ENCODE measurements at places on chromosomes 4 and X.
A peak's percentile ranks its signal among the peaks of the same experiment; 100 is the strongest.

DNA sequence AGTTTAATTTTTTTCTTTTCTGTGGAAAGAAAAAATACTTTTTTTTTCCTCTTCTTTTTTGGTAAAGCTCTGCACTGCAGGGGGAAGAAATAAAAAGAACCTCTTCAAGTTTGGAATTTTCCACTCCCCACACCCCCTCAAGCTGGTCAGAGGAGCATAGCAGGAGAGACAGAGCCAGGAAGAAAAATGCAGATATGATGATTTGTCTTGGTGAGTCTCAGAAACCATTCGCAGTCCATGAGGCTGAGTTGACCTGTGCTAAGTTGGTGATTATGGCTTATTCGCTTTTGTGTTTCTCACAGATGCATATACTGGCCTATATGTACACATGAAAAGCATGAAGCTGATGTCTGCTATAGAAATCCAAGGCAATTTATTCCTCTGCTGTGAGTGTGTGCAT, 205.9 kb downstream of the LDB2 start:
- DNase-seq = no peak

DNA sequence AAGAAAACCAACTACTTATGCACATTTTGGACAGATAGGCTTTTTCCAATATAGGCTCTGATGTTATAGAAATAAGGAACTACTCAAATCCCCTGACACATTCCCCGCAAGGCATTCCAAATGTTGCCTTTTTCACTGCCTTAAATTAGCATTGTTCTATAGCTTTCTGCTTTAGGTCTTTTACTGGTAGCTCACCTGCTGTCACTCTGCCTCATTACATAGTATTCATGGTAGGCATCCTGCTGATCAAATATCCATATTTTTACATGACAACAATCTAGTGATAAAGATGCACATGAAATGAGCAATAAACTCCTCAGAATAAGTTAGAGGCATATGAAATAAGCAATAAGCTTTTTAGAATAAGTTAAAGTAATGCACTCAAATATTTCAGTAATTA, 542.7 kb downstream of the FAM133A start:
- DNase-seq = no peak

- no peak for DNase-seq
Observed at GRCh38 chrX:8755116-8755515, 23.2 kb upstream of the ANOS1 start.

DNA sequence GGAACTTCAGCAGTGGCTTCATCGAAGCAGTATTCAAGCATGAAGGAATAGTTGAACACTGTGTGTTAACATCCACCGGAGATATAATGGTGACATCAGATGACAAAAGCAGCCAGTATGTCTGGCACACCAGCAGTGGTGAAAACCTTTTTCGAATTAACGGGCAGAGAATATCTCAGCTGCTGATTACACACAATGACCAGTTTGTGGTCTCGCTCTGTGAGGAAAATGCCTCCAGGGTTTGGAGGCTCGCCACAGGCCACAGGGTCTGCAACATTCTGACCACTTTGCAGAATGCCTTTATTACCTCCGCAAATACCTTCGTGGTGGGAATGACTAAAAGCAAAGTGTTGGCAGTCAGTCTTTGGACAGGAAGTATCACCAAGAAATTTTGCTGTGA, 201.5 kb downstream of the NWD2 start:
- DNase-seq = no peak

DNA sequence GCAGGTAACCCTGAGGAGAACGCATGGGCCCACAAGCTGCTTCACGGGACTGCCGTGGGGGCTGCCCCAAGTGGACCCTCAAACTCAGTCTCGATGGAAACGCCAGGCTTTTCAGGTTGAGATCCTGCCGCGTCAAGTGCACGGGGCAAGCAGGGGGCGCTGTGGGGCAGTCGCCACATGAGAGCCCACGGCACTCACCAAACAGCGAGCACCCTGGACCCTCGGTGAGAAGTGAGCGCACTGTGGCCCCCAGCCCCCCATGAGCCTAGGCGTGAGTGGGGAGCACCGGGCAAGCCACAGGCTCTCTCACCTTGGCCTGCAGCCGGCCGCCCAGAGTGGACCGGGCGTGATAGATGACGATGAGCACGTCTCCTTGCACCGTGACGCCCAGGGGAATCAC, 50.9 kb upstream of the CPLX1 start:
- DNase-seq = no peak

DNA sequence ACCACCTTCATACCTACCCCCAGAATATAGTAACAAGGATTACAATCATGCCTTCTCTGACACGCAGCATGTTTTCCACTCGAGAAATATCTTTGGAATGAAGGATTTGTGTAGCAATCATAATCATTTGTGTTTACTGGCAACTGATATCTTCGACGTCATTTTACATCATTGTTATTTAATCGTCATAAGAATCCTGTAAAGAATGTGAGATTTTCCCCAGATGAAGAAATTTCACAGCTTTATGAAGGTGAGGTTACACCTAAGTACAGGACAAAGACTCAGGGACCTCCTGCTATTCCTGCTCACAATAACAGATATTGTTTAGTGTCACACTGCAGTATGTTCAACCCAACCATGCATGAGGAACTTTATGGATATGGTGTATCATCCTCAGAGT, 198.2 kb upstream of the LDB2 start:
- no peak for DNase-seq

DNA sequence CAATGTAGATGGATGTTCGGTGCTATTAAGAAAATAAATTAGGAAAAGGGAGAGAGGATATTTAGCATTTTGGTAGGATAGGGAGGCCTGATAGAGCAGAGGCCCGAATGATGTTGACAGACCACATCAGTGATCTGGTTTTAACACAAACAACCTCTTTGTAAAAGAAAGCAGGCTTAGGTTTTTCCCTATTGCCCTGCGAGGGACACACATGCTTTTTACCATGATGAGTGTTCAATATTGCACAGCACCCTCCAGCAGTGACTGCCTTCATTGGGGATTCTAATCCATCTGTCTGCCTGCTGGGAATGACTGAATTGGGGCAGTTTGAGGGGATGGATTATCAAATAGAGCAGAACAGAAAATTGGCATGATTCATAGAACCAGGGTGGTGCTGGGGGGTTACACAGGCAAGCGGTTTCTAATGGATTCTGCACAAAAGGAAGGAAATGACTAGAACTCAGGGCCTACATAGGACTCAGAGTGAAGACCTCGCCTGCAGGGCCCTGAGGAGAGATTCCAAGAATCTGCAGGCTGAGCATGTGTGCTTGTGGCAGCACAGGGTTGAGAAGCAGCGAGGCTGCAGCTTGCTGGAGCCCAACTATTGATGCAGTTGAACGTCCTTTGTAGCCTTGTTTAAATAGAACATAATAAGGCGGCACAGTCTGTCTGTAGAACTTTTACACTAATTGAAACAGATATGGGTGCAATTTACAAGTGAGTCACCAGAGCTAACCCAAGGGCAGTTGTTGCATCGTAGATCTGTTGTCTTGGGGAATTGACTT, 58.0 kb downstream of the RHOH start:
- DNase-seq = no peak

DNA sequence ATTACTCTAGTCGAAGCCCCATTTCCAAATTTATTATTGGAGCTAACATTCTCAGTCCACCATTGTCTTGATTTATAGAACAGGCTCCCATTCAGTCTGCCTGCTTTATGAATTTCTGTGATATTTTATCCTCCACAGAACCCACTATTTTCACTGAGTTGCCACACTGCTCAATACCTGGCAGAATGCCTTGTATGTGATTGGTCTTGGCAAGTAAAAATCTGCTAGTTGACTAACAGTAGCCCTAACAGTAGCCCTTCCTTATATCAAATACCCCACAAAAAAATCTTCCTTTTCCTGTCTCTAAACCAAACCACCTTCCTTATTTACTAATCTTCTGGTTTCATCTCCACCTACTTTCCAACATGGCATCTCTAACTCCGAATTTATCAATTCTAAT, 82.6 kb downstream of the CHM start:
- no peak for DNase-seq

- peak; percentile 20 for DNase-seq
Observed at GRCh38 chrX:119870626-119871131, 854 bp downstream of the RNF113A start.

- DNase-seq = no peak
Observed at GRCh38 chrX:139720136-139720535, 12.2 kb upstream of the MCF2 start.

GRCh38 chrX:11665168-11666111, at the start of gene ARHGAP6:
ARHGAP6 (minus strand) TSS chrX:11665920; CDS start chrX:11664828, 1,092 bp downstream.
- DNase-seq = no peak

- DNase-seq = no peak
Observed at GRCh38 chr4:91636083-91636482, 667.7 kb upstream of the GRID2 start.

Measured in CD14-positive monocyte (primary cell).